ENCODE measurements at places on chromosomes 6 and 20. TPM values are rescaled to one million over a fixed set of nuclear protein-coding genes. Genes with fewer than 3 reads are reported as not detected.

Gene OR2H1
- total RNA-seq: not detected

Gene EEF1A1
- 9,230 TPM for total RNA-seq

Gene OR2J3
- not detected for total RNA-seq

Gene E2F1
- total RNA-seq: 5.9 TPM

Gene TENT5A
- total RNA-seq: 8.1 TPM

Gene NKAIN4
- total RNA-seq: 35.0 TPM

Gene IMPG1
- 0.36 TPM for total RNA-seq

Gene TMEM181
- 45.4 TPM for total RNA-seq

Gene SDCBP2
- total RNA-seq: 2.2 TPM

Gene OOEP
- not detected for total RNA-seq

Gene TRIM38
- 0.73 TPM for total RNA-seq

Gene LKAAEAR1
- total RNA-seq: 0.36 TPM

Gene LSM14B
- total RNA-seq: 65.1 TPM

Gene BTN2A1
- 14.1 TPM for total RNA-seq

Gene EFCAB8
- total RNA-seq: not detected

Gene FIG4
- total RNA-seq: 32.8 TPM

Measured in cerebellum (tissue), 4 donors.